ENCODE measurements at places on chromosomes 12 and 14.

DNA sequence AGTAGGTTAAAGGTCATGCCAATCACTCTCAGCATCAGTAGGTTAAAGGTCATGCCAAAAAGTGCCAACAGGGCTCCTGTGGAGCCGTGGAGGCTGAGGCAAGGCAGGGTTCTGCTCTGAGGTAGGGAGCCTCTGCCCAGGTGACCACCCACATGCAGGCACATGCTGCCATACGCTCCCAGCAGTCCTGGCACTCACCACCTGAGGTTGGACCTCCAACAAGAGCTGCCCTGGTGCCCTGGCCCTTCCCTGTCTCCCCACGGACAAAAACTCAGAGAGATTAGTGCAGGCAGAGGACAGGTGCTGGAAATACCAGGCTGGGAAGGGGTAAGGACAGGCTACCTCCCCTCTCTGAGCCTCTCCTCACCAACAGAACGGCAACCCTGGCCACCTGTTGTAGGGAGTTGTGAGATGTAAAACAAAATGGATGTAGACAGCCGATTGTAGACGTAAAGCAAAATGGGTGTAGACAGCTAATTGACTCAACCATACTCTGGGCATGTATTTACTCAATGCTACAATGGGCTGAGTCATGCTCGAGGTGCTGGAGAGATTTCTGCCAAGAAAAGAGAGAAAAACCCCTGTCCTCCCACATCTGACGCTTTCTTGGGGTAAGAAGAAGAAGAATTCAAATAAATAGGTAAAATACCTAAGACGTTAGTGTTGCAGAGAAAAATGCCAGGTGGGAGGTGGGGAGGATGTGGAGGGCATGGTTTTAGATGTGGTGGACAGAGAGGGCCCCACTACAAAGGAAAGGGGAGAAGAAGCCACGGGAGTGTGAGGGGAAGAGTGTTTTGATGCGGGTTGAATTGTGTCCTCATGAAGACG lies 32.4 kb downstream of the LTBP2 start:
- no peak for DNase-seq

- no peak for DNase-seq
Measured at GRCh38 chr12:66120477-66120876, 10.1 kb downstream of the LLPH start.

GRCh38 chr12:63915105-63915800 lies 70.8 kb downstream of the SRGAP1 start:
- no peak for DNase-seq

GRCh38 chr14:103729496-103730448 lies 14.2 kb downstream of the ZFYVE21 start:
- no peak for DNase-seq

DNA sequence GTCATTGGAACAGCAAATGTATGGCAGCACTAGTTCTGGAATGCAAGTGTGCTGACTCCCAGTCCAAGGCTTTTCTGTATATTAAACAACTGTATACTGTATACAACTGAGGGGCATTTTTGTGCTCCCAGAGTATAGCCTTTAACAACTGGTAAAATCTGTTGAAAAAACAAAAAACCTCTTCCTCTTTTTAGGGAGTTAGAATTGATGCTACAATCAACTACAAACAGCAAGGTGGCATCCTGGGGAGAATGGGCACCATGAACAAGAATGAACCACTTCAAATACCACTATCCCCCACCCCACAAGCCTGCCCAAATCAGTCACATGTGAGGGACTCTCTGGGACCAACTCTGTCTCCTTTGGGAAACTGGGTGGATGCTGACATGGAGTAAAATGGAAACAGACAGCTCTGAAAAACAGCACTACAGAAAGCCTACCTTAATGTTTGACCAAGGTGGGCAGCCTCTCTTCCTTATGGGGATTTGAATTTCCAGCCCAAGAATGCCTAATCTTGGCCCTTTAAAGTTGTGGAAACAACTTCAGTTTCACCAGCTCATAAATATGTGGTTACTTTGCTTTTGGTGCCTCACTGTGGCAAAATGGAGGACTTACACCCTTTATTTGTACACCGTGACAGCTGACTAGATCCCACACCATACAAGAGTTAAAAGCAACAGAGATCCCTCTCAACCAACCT lies 7.5 kb downstream of the VTI1B start:
- DNase-seq: peak; percentile 25

- DNase-seq: no peak
Measured at GRCh38 chr12:122183588-122183940, 641 bp downstream of the LRRC43 start.

GRCh38 chr14:61719344-61720293 lies 24.3 kb downstream of the HIF1A start:
- no peak for DNase-seq

- DNase-seq: no peak
Measured at GRCh38 chr12:105469211-105469610, 138.7 kb downstream of the C12orf75 start.

GRCh38 chr14:60968099-60968498 lies 12.8 kb downstream of the TRMT5 start:
- no peak for DNase-seq

DNA sequence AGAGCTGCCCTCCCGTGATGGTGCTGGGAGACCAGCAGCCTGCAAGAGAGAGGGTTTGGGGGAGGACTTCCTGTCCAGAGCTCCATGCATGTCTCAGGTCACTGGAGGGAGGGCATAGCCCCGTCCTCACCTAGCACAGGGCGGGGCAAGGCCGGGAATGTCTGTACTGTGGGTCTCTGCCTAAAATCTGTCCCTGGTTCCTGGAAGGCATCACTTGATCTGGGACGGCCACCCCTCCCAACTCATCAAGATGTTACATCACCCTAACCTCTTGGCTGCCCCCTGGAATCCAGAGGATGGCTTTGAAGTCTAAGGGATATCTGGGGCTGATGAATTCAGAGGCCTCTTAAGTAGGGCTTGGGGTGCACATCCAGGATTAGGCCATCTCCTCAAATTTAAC lies 37.0 kb upstream of the MEG3 start:
- no peak for DNase-seq

DNA sequence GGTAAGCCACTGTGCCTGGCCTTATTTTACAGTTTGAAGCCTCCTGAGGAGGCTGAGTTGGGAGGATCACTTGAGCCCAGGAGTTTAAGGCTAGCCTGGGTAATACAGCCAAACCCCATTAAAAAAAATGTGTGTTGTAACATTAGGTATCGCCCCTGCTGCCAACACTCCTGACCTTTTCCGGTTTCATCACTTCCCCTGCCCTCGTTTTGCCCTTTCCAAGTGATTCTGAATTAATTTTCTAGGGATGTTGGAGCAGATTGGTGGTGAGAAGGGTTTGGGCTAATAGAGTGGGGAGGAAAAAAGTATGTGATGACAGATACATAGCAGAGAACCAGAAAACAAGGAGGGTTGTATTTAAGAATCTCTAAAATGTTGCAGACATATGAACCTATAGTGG lies 25.6 kb upstream of the C12orf71 start:
- DNase-seq: no peak

GRCh38 chr14:99756796-99757195 lies 36.4 kb upstream of the EML1 start:
- no peak for DNase-seq

GRCh38 chr12:92619730-92620684 lies 82.8 kb upstream of the PLEKHG7 start:
- no peak for DNase-seq

GRCh38 chr12:78249578-78249977 lies 418.9 kb downstream of the NAV3 start:
- DNase-seq: no peak

DNA sequence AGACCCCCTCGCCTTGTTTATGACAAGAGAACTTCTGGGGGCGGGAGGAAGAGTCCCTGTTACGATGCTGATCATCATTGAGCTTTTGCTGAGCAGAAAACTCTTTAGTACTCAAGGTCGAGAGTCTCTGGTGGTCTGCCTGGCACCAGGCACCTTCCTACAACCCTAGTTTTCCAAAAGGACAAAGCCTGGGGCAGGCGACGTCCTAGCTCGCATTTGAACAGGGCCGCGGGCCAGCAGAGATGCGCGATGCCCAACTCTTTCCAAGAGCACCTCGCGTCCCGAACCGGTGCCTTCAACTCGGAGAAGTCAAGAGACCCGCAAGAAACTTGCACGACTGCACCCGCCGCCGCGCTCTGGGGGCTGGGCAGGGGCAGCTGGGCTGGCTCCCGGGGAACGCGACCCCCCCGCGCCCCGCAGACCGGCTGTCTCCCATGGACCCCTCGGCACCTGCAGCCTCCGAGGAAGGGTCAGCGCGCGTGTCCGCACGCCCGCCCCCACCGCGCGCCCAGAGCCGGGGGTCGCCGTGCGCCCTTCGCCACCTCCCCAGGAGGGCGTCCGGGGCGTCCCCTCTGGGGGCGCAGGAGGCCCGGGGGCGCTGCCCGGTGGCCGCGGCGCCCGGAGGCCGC lies 377 bp upstream of the BCL7A start:
- peak; percentile 12 for DNase-seq

DNA sequence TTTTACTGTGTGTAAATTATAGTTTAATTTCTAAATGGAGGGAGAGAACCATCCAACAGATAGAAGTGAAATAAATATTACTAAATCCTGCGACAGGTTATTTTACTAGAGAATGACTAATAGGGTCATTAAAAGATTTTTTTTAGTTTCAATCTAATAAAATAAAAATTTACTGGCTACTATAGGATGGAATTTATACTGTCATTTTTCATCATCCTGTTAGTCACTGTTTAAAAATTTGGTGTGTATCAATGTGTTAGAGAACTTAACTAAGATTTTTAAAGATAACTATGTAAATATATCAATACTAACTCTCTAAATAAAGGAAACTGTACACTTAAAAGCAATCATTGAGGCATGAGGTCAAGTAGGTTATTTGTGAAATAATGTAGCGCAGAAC lies 41.1 kb upstream of the CDKN3 start:
- no peak for DNase-seq

GRCh38 chr12:56590237-56590830 lies 39.8 kb downstream of the BAZ2A start:
- peak; percentile 54 for DNase-seq

- no peak for DNase-seq
Measured at GRCh38 chr14:66539034-66539433, 31.1 kb downstream of the GPHN start.

All from WERI-Rb-1 (cell line).